ENCODE measurements at places on chromosomes 6 and 20. TPM values are rescaled to one million over a fixed set of nuclear protein-coding genes. Genes with fewer than 3 reads are reported as not detected.

The C20orf204 gene
- 2.2 TPM for total RNA-seq

DNA sequence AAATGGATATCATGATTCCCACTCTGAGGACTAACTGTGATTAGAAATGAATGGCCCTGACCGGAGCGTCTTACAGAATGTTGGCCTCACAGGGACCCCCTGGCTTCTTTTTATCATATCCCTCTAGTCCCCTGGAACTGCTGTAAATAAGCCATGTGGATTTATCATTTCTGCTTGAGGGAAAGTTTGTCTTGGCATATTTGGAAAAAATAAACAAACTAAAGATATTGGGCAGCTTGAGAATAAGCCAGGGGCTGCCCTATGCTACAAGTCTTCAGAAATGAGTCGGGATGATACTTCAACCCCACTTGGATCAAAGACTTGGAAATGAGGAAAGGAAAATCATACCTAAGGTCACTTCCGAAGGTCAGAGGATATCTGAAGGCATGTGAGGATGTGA lies 179.1 kb downstream of the THBS2 start:
- no peak for DNase-seq

- no peak for DNase-seq
Observed at GRCh38 chr6:84449220-84449619, 221.8 kb upstream of the CEP162 start.

The UQCC2 gene
- 26.2 TPM for total RNA-seq

The RIPOR2 gene
- 260 TPM for total RNA-seq

DNA sequence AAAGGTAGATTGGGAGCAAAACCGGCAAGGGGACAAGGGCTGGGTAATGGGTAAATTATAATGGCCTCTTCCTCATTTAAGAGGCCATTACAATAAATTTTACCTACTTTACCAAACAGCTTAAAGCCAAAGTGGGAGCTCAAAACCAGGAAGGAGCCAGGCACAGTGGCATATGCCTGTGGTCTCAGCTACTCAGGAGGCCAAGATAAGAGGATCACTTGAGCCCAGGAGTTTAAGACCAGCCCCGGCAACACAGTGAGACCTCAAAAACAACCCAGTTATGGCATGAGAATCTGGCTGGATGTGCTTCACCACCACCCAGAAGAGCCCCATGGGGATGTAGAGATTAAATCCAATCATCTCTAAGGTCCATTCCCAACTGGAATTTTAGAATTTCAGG lies 52.9 kb upstream of the TAF8 start:
- DNase-seq, result no peak

The ENPP4 gene
- 13.0 TPM for total RNA-seq

- no peak for DNase-seq
Observed at GRCh38 chr6:163877877-163878639, 463.5 kb downstream of the QKI start.

- DNase-seq, result no peak
Observed at GRCh38 chr6:63565058-63565726, 7.1 kb upstream of the LOC128125822 start.

Data from activated B cell treated with CpG ODN at 0.5 μM for 24 hours (primary cell).